ENCODE measurements at places on chromosomes 13 and 19.
A peak's percentile ranks its signal among the peaks of the same experiment; 100 is the strongest.

DNA sequence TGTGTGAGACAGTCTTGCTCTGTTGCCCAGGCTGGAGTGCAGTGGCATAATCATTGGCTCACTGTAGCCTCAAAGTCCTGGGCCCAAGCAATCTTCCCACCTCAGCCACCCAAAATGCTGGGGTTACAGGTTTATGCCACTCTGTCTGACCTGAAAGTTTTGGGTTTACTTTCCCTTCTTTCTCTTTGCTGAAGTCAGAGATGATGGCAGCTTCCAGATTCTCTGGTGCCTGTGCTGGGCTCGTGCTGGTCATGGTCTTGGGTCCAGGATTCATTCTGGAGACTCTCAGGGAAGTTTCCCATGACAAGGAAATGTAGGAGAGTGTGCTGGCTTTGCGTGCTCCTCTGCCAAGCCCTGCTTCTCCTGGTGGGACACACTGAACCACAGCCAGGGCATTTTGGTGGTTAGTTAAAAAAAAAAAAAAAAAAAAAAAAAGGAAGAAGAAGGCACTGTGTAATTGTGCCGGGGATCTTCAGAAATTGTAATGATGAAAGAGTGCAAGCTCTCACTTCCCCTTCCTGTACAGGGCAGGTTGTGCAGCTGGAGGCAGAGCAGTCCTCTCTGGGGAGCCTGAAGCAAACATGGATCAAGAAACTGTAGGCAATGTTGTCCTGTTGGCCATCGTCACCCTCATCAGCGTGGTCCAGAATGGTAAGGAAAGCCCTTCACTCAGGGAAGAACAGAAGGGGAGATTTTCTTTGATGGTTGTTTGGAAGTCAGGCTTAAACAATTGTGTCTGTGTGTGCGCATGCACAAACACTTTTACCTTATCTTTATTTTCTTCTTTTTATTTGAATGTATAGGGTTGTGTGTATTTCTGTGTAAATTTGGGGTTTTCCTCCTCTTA lies at the start of gene ALOX5AP:
TSS of gene ALOX5AP (plus strand) at position 519 of the 847 bp plus-strand sequence. CDS start at position 582, 63 bp downstream.
- DNase-seq, result peak; percentile 45

DNA sequence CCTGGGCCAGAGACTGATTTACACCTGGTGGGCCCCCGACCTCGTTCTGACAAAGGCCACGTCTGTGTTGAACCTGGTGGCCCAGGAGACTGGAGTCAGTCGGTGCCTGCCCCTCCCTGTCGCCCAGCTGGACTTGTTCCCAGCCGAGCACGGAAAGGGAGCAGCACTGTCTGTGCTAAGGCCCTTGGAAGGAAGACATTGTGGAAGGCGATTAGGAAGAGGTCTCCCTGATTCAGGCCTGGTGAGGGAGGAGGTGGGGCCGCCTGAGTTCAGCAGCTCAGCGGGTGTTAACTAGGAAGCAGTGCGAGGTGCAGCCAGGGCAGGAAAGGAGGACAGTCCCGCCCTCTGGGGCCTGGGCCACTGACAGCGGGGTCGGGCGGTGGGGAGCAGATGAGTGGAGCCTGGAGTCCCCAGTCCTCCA lies 64.7 kb downstream of the GPR12 start:
- DNase-seq, result no peak

GRCh38 chr19:46515879-46516350 lies 20.2 kb upstream of the PNMA8B start:
- peak; percentile 36 for DNase-seq

DNA sequence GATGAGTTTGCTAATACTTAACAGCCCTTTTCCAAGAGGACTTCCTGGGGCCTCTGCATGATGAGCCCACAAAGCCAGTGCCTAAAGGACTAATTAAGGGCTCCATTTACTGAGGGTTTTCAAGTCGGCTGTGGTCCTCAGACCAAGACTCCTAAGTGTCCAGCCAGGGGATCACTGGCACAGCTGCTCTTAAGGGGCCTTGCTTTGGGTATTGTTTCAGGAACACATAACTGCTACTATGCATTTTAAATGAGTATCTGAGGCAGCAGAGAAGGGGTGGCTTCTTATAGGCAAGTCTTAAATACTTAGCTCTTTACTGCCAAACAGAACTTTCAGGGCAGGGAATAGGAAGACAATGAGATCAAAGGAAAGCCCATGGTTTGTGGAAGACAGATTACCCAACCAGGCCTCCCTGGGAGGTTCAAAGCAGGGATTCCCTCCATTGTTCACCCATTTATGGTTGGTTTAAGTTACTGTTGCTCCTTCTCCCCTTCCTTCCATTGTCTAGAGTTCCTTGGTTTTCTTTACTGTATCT lies 61.9 kb downstream of the TNFRSF19 start:
- DNase-seq, result no peak

- no peak for DNase-seq
Observed at GRCh38 chr19:9528757-9529336, 9.6 kb downstream of the ZNF426 start.

GRCh38 chr13:97743938-97744337 lies 209.5 kb upstream of the IPO5 start:
- DNase-seq, result no peak

DNA sequence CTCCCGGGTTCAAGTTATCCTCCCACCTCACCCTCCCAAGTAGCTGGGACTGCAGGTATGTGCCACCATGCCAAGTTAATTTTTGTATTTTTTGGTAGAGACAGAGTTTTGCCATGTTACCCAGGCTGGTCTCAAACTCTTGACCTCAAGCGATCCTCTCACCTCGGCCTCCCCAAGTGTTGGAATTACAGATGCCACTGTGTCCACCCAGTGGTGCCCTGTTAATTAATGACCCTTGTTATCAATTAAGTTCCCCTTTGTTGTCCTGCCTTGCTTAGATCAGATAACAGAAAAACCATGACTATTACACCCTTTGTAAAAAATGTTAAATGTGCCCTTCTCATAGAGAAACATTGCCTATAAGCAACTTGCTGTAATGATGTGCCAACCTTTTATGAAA lies 34.4 kb upstream of the IGFL1 start:
- DNase-seq, result no peak
